ENCODE measurements at places on chromosomes 6 and 20.

DNA sequence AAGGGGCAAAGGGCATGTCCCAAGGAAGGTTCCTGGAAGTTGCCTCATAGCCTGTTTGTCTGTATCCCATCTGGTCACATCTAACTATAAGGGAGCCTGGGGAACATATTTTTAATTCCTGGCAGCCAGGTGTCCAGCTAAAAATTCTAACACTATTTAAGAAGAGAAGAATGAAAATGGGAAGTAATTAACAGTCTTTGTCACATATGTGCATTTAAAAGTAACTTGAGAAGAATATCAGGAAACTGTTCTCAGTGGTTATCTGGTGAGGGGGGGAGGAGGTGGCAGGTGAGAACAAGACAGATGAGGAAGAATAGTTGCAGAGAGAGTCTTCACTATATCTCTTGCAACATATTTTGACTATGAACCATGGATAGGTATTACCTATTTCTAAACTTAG, 75.5 kb upstream of the ELOVL5 start:
- DNase-seq: no peak

- DNase-seq: no peak
These were observed 28.5 kb upstream of the SNRPB2 start for GRCh38 chr20:16701296-16701695.

DNA sequence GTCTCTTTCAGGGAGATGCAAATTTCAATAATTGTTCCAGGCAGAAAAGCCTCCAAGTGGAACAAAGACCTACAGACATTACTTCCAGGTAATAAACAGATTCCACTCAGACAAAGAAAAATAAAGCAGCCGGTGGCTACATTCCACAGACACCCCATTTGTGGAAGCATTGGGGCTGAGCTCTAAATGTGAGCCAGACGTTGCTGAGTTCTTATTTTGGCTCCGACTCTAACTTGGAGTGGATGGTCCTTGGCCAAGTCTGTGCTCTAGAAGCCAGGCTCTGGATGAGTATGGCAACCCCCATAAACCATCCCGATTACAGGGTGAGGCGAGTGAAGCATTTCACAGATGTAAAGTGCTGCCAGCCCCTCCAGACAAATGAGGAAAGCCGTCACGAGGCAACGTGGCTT, 6.6 kb downstream of the TRAM2 start:
- DNase-seq: no peak

DNA sequence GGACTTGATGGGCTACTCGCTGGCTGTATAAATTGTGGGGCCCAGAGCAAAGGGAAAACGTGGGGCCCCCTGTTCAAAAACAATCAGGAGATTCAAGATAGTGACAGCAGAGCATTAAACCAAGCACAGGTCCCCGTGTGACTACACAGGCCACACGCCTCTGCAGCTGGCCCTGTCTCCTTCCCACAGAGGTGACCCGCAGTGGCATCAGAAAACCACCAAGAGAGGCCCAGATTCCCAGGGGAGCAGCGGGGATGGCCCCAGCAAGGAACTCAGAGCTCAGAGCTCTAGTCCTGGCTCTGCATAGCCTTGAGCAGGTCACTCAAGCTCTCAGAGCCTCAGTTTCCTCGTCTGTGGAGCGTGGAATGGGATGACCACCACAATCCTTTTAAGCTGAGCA, 57.6 kb downstream of the CPNE5 start:
- DNase-seq: no peak

- no peak for DNase-seq
These were observed 154.2 kb upstream of the MAFB start for GRCh38 chr20:40843251-40843650.

GRCh38 chr6:18265787-18266522, 1.6 kb upstream of the DEK start:
- DNase-seq: no peak

DNA sequence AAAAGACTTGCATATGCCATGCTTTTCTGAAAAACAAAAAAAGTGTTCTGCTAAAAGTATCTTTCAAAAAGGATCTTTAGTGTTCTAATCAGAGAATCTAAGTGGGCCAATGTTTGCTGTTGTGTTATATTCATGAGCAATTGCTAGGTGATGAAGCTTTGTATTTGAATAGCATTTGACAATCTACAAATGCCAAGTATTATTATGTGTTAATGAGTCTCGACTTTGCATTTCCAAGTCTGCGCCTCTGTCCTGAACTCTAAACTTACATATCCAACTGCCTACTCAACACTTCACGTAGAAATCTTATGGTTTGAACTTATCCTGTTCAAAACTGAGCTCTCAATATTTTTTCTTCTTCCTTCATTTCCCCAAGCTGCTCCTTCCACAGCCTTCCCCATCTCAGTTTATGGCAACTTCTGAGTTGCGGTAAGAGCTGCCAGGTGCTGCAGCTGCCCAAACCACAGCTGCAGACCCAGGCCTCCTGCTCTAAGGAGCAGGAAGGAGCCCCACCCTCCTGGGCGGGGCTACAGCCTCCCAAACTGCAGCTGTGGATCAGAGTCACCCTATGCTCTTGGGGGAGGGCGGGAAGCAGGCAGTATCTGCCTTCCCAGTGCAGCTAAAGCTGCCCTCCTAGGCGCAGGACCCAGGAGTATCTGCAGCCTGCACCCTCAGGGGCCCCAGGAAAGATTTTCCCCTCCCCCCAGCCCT, 16.7 kb upstream of the MAK start:
- DNase-seq: no peak

GRCh38 chr20:20498076-20498861, 130.4 kb downstream of the INSM1 start:
- DNase-seq: no peak

- no peak for DNase-seq
These were observed 330.3 kb upstream of the PRDM1 start for GRCh38 chr6:105755885-105756284.

GRCh38 chr6:164795056-164795815, 514.2 kb downstream of the C6orf118 start:
- DNase-seq: no peak
